ENCODE measurements at places on chromosomes 4 and X.

- no peak overlapping the region for H3K4me3 ChIP-seq
- H3K27me3 ChIP-seq = no peaks in the 10 kb centered on the region
- H3K27ac ChIP-seq = no peak overlapping the region
- H3K4me1 ChIP-seq = no peaks in the 10 kb centered on the region
Measured at GRCh38 chrX:20715176-20715575, 448.5 kb upstream of the RPS6KA3 start.

DNA sequence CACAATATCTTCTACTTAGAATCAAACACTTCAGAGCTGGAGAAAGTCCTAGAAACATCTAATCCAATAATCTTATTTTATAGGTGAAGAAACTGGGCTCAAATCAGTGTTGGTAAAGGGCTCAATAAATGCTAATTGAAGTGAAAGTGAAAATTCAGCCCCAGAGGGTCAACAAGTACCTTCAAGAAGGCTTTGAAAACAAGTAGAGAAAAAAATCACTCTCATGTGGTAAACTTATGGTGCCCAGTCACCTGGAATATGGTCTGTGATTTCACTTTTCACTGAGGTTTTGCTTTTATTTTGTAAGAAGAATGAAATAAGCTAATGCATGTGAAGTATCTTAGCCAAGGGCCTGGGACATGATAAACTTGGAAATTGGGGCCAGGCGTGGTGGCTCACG lies 29.1 kb upstream of the EIF4E start:
- no peak for DNase-seq
- H3K27me3 ChIP-seq = no peaks in the 10 kb centered on the region
- no peaks in the 10 kb centered on the region for H3K4me1 ChIP-seq
- no peaks in the 10 kb centered on the region for H3K36me3 ChIP-seq

DNA sequence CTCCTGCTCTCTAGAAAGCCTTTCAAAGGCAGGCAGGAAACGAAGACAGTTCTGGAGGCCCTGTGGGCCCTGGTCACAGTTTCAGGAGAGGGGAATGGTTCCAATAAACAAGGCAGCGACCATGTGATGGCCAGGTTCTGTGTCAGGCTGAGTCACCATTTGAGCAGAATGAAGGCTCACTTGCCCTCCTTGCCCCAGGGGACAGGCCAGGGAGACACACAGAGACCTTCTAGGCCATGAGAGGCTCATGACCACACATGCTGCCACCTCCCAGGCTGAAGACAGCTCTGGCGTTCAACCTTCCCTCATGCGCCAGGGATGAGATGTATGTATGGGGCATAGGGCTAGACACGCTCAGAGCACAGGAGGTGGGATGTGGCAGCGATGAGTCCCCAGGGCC lies 22.9 kb upstream of the TRIM2 start:
- no peak for DNase-seq
- no peaks in the 10 kb centered on the region for H3K27me3 ChIP-seq
- no peak overlapping the region for H3K27ac ChIP-seq
- no peak overlapping the region for H3K4me3 ChIP-seq

GRCh38 chr4:74714611-74715130 lies 79.7 kb downstream of the BTC start:
- H3K36me3 ChIP-seq = no peaks in the 10 kb centered on the region
- no peak for DNase-seq
- H3K27ac ChIP-seq = no peak overlapping the region
- no peaks in the 10 kb centered on the region for H3K4me1 ChIP-seq
- H3K4me3 ChIP-seq = no peak overlapping the region

- H3K36me3 ChIP-seq = no peaks in the 10 kb centered on the region
- no peaks in the 10 kb centered on the region for H3K4me1 ChIP-seq
- no peak overlapping the region for H3K4me3 ChIP-seq
- DNase-seq = no peak
Measured at GRCh38 chr4:19727141-19727540, 524.6 kb upstream of the SLIT2 start.

GRCh38 chr4:53043055-53043454 lies 180.9 kb downstream of the RASL11B start:
- H3K27me3 ChIP-seq = no peaks in the 10 kb centered on the region
- no peaks in the 10 kb centered on the region for H3K36me3 ChIP-seq
- H3K4me1 ChIP-seq = peaks cover 18% of the 10 kb centered on the region
- no peak overlapping the region for H3K27ac ChIP-seq
- no peak for DNase-seq
- H3K4me3 ChIP-seq = no peak overlapping the region

GRCh38 chr4:139973616-139974015 lies 180.4 kb downstream of the MAML3 start:
- no peaks in the 10 kb centered on the region for H3K4me1 ChIP-seq
- H3K36me3 ChIP-seq = no peaks in the 10 kb centered on the region
- DNase-seq = no peak
- H3K4me3 ChIP-seq = no peak overlapping the region
- H3K27me3 ChIP-seq = no peaks in the 10 kb centered on the region
- H3K27ac ChIP-seq = no peak overlapping the region

GRCh38 chr4:55553441-55554201 lies 6.9 kb upstream of the CLOCK start:
- H3K4me3 ChIP-seq = peak overlapping the region; percentile 26
- H3K27ac ChIP-seq = no peak overlapping the region
- no peaks in the 10 kb centered on the region for H3K27me3 ChIP-seq

DNA sequence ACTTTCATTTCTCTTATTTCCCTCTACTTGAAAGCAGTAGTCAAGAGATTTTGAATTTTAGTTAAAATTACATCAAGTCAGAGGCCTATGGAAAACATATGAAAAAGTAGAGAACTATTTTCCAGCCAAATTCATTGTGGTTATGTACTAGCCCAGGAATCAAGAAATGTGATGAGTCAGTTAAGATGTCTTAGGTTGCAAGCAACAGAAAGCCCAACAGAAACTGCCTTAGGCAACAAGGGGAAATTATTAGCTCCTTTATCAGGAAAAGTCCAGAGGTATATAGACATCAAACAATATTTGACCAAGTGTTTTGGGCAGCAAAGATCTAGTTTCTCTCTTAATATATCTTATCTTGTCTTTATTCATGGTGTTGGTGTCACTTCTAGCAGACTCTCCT lies 37.8 kb upstream of the FRMD7 start:
- H3K27me3 ChIP-seq = no peaks in the 10 kb centered on the region
- DNase-seq = no peak
- H3K27ac ChIP-seq = no peak overlapping the region

- H3K27ac ChIP-seq = no peak overlapping the region
- no peaks in the 10 kb centered on the region for H3K36me3 ChIP-seq
- H3K27me3 ChIP-seq = no peaks in the 10 kb centered on the region
Measured at GRCh38 chr4:108731006-108731405, 31.8 kb downstream of the ETNPPL start.

DNA sequence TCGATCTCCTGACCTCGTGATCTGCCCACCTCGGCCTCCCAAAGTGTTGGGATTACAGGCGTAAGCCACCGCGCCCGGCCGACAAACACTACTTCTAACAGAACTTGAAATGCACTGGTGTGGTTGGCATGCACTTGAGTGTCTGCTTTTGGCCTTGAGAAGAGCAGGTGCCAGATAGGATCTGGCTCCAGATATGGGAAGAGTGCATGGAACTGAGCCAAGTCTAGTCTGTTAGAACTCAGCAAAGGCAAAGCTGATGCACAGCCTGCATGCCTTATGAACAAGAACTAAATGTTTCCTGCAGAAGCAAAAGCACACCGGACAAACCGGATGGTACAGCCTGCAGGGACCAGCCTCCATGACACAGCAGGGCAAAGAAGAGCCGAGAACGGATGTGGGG lies 35.1 kb upstream of the TBL1X start:
- H3K4me1 ChIP-seq = no peaks in the 10 kb centered on the region
- DNase-seq = no peak
- no peaks in the 10 kb centered on the region for H3K36me3 ChIP-seq

DNA sequence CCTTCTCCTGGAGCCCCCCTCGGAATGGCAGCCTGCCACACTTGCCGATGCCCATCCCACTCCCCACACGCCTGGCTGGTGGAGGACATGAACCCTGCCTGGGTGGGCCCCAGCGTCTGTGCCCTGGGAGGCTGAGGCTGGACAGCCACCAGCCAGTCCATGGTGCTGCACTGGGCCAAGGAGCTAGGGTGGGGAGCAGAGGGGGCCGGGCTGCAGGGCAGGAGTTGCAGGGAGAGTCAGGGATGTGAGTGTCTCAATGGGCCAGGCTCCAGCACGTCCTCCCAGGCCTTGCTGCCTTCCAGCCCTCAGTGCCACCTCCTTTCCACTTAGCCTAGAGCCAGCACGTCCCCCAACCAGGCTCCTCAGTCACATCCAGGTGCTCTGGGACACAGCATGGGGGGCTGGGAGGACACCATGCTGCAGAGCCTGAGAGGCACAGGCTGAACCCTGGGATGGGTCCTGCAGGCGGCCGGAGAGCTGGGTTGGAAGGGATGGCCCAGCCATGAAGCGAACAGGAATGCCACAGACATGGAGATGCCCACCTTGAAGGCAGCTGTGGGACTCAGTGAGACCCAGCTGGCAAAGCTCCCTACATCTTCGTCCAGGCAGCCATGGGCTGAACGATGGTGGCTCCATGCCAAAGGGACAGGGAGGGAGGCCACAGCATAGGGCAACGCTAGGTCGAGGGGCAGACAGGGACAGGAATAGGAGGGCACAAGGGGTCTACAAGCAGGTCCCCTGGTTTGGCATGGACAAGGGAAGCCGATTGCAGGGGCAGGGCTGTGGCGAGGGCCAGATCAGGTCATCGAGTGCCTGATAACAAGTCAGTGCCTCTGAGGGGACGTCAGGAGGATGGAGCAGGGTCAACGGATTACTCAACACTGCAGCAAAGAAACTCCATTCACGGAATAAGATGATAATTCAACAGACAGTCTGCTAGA lies 30.1 kb upstream of the MXD4 start:
- H3K27me3 ChIP-seq = no peaks in the 10 kb centered on the region
- H3K27ac ChIP-seq = no peak overlapping the region
- H3K36me3 ChIP-seq = no peaks in the 10 kb centered on the region
- H3K4me3 ChIP-seq = no peak overlapping the region
- no peaks in the 10 kb centered on the region for H3K4me1 ChIP-seq
